ENCODE measurements at places on chromosomes 16 and 17.

GRCh38 chr17:78377858-78378224 lies 608 bp upstream of the PGS1 start:
- no peak for DNase-seq

- no peak for DNase-seq
Observed at GRCh38 chr17:57528058-57528451, 217.0 kb downstream of the CCDC182 start.

DNA sequence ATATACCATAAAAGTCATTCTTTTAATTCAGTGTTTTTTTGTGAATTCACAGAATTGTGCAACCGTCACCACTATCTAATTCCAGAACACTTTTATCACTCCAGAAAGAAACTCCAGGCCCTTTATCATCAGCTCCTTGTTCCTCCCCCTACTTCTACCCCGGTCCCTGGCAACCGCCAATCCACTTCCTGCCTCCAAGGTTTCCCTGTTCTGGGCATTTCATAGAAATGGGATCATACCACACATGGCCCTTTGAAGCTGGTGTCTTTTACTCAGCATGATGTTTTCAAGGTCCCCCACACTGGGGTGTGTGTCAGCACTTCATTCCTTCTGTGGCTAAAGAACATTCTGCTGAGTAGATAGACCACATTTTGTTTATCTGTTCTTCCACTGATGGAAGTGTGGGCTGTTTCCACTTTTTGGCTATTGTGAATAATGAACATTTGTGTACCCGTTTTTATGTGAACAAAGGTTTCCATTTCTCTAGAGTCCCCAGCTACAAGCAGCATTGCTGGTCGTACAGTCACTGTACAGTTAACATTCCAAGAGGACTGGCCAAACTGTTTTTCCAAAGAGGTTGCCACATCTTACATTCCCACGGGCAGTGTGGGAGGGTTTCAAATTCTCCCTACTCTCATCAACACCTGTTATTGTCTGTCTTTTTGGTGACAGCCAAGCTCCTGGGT lies 75.8 kb upstream of the ZNF469 start:
- DNase-seq = no peak

GRCh38 chr17:81230043-81230820 lies 7.5 kb upstream of the CEP131 start:
- no peak for DNase-seq

- no peak for DNase-seq
Observed at GRCh38 chr16:23847948-23848347, 12.2 kb downstream of the PRKCB start.

All from stimulated activated CD8-positive, alpha-beta memory T cell treated with anti-CD3 and anti-CD28 coated beads, Interleukin-7, amount 100 ng/mL, for 24 hours (primary cell).